Left colon (tissue), 2 donors: ENCODE measurements at places on chromosomes 4 and X. TPM values are rescaled to one million over a fixed set of nuclear protein-coding genes. Genes with fewer than 3 reads are reported as not detected.

DNA sequence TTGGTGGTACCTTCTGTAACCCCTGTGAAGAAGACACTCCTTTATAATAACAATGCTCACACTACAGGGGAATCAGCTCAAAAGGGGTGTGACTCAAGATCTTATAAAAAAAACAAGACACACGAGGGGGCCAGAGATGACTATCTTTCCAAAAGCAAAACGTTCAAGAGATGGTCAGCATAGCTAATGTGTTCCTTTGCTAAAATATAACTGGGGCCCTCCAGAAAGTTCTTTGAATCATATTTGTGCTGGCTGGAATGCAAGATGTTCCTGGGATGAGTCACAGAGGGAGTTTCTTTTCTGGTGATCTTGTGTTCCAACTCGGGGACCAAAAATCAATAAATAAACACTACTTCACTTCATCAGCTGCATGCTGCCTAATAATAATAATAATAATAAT, 46.5 kb downstream of the RAI2 start:
- no peak for DNase-seq

- no peak for DNase-seq
Measured at GRCh38 chrX:9619581-9619980, 146.1 kb downstream of the GPR143 start.

The CDKL2 gene
- total RNA-seq: 1.6 TPM

DNA sequence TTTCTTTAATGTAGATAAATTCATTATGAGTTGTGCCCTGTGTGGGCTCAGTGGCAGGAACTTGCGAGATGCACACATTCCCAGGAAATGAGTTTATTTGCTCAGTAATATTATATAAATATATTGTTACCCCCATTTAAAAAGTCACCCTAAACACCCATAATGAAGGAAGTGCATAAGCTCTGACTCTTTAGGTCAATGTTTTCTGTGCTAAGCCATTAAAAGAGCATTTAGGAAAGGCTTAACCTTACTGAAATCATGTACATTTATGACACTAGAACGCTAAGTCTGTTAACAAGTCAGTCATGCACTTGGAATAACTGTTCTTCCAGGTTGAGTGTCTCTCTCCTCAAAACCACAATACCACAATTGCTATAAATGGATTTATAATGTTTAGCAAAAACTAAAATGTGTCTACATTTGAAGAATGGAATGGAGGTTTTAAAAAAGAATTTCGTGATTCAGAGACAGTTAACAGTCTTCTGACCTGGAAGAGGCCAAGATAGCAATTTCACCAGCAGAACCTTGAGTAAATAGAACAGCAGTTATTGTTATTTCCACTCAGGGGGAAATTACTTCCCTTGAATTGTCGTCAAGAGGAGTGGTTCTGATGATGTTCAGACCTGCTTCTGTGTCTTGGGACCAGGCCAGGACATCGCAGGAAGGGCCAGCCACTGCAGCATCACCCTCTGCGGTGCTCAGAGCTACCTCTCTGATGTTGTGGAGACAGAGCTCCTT, 91.1 kb upstream of the VEGFC start:
- no peak for DNase-seq

GRCh38 chr4:105060628-105061027, 86.0 kb upstream of the TET2 start:
- no peak for DNase-seq

DNA sequence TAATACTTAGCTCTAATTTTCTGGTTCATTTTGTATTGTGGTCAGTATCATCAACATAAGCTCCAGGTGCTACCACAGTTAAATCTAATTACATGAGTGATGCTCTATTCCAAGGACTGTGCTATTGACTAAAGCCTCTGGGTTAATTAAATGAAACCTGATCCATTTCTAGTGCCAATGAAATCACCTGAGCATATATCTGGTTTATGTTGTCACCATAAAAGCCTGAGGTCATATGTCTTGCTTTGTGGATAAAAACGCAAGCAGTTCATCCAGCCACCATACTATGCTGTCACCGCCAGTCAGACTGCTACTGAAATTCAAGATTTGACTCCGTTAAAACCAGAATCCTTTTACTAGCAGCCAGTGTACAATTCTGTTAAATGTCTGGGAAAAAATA, 64.2 kb upstream of the ZNF518B start:
- DNase-seq: no peak

DNA sequence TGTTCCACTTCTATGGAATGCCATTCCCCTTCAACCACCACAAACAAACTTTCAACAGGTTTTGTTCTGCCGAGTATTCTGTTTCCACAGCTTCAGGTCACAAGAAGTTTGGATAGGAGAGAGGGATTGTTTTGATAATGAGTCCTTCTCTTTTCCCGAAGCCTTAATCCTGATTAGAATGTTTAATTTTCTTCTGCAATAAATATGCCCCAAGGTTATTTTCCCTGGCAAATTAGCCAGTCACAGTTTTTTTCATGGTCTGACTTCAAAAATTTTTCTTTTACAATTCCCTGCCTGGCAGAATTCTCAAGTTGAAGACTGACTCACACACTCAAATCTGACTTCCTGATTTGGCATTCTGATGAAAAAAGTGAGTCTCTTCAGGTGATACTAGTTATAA, 33.1 kb upstream of the EDNRA start:
- DNase-seq: no peak

DNA sequence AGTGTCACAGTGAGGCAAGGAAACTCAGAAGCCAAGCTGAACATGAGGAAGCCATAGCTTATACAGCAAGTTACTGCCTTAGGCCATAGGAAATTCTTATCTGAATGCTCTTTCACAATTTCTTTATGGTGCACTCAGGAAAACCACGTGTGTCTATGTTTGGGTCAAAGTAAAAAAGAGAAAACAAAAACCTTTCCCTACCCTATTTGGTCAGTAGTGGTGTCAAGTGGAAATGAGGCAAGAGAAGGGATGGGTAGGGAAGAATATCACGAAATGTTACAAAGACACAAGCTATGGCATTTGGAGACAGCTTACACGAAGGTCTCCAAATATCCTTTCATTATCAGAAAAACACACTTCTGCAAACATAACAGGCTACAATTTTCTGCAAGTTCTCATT, 83.4 kb upstream of the INPP4B start:
- DNase-seq: no peak

- no peak for DNase-seq
Measured at GRCh38 chr4:97851115-97851514, 292.2 kb downstream of the STPG2 start.

DNA sequence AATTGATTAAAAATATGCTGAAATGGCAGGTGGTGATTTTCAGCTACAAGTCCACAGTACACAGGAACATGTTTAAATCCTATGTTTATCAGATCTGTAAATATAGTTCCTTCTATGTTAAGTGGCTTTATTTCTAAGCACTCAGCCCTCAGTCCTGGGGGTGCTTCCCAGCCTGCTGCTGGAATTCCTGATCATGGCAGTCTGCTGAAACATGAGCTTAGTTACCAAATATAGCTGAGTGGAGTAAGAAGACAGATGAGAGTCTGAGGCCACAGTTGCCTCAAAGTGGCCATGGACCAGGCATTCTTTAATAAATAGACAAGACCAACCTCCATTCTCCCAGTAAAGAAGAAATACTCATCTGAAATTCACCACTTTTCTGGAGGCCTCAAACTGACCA, 17.1 kb upstream of the DDX60 start:
- DNase-seq: no peak

The KLKB1 gene
- total RNA-seq: 1.2 TPM

- DNase-seq: no peak
Measured at GRCh38 chrX:73683236-73683859, 120.4 kb downstream of the CHIC1 start.

GRCh38 chr4:119189638-119190037, 22.9 kb upstream of the USP53 start:
- no peak for DNase-seq

The DKK2 gene
- 0.34 TPM for total RNA-seq

DNA sequence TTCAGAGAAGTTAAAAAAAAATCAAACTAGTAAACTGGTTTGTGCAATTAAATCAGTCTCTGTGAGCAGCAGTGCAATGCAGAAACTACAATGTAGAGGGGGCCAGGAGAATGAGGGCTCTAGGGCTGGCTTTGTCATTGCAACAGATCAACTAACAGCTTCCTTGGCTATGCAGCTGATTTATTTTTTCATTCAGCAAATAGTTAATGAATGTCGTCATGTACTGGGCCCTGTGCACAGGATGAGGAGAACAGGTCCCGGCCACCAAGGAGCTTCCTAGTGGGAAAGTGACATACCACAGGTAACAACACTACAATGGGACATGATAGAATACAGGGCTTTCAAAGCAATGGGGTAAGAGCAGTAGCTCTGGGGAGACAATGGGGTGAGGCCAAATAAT, 190.1 kb downstream of the NSUN7 start:
- no peak for DNase-seq

DNA sequence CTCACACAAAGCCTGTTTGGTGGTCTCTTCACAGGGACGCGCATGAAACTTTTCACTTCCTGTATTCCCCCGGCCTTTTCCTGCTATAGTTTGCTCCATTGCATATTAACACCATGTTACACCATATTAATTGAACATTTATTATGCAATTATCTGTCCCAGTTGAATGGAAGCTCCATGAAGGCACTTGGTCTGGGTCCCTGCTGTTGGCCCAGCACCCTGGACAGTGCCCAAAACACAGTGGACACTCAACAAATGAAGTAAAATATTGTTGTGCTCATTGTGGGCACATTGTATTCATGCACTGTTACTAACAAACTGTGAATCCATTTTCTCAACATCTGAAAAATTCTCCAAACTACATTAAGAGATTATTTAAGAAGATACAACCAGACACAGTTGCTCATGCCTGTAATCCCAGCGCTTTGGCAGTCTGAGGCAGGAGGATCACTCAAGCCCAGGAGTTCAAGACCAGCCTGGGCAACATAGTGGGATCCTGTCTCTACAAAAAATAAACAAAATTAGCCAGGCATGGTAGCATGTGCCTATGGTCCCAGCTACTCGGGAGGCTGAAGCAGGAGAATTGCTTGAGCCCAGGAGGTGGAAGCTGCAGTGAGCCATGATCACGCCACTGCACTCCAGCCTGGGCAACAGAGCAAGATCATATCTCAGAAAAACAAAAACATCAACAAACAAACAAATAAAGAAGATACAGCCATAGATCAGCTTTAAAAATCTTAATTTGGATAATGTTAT, 292.7 kb upstream of the TENM3 start:
- DNase-seq: no peak

DNA sequence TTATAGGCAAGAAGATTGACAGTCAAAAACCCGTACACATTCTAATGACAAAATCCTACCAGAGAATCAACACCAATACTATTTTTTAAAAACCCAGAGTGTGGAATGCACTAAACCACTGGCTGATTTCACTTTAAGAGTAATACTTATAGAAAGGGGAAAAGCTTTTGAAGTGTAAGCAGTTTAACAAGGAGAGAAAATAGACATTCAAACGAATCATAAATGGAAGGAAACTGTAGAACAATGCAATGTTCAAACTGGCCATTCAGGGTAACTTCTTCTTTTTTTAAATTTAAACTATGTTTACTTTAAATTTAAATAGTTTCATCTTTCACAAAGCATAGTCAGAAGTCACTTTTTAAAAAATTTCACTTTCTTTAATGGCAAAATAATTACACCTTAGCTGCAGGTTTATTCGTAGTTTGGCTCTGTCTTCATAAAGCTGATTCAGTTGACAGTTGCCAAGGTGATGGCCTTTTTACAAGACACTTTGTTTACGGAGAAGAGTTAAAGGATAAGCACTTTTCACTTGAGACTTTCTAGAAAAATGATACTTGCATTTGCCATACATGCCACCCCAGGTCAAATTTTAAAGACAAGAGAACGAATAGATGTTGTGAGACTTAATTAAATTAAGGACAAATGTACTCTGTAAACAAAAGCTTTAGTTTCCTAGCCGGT, 82.4 kb upstream of the KLF3 start:
- no peak for DNase-seq

DNA sequence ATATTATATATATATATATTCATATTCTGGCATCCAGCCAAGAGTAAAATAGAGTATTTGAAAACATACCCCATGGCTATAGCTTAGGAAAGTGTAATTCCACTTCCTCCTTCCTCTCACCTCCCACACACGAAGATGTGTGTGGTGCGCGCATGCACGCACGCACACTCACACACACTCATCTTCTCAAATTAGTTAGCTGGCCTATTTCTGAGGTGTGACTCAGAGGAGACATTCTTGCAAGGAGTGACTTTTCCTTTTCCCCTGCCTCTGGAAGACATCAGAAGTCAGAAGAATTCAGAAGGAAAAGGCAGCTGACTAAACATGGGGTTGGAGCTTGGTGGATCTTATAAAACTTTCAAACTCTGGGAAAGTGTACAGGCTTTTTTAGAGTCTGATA, 8.8 kb downstream of the ENPEP start:
- DNase-seq: no peak

The PRKG2 gene
- total RNA-seq: 12.3 TPM

- no peak for DNase-seq
Measured at GRCh38 chrX:16654093-16654492, 4.1 kb downstream of the S100G start.

The OPN1MW gene
- total RNA-seq: not detected

DNA sequence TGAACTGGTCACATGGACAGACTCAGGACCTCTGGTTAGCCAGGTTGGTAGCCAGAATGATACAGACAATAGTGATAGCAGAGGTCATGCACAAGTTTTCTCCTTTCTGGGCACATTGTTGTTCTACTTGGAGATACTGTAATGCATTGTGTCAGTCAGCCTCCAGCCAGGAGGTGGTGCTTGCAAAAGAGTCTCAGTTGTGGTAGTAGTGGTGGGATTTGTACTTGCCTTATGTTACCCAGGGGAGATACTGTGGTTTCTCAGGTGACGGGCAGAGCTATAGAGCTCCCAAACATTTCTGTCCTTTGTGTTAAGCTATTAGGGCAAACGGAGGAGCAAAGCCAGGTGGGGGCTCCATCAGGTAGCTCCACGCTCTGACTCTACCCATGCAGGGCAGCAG, 190.5 kb downstream of the STPG2 start:
- no peak for DNase-seq

The YIPF7 gene
- not detected for total RNA-seq

The VCX3B gene
- total RNA-seq: not detected

The EIF2S3 gene
- 137 TPM for total RNA-seq

- no peak for DNase-seq
Measured at GRCh38 chr4:105162123-105162796, 15.6 kb downstream of the TET2 start.

The SULT1E1 gene
- total RNA-seq: 0.47 TPM

DNA sequence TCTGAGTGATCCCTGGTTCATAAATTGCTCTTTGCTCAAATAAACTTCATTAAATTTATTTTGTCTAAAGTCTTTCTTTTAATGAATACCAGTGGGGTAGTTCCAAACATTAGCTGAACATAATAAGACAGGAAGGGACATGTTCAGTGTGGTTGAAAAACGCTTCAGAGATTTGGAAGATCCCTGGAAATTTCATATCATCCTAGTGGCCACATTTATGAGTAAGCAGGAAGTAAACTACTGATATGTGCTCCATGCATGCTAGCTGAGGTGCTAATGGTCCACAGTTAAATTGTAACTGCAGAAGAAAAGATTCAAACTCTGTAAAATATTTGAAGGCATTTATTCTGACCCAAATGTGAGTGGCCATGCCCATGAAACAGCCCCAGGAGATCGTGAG, 1328.7 kb downstream of the ADGRL3 start:
- no peak for DNase-seq
